NCI-H1436 treated with DMSO at 0.1 percent for 48 hours (cell line): ENCODE measurements at places on chromosomes 5 and 9.

DNA sequence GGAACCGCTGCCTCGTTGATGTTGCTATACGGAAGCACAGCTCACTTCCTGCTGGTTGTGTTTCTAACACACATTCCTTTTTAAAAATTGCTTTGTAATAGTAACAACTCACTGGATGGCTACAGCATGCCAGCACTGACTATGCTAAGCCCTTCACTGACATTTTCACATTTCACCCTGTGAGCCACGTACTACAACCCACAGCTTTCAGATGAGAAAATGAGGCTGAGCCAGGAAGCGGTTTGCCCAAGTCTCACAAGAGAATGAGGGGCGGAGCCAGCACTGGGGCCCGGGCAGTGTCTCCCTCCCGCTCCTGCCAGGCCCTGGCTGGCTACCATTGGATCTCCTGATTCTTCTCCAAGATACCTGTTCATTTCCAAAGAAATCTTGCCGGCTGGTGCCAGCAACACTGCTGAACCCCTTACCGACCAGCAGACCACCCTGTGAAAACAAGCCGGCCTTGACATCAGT, 38.3 kb downstream of the FAM78A start:
- peak; percentile 29 for DNase-seq

- DNase-seq: no peak
Observed at GRCh38 chr9:4062966-4063365, 236.9 kb downstream of the GLIS3 start.

DNA sequence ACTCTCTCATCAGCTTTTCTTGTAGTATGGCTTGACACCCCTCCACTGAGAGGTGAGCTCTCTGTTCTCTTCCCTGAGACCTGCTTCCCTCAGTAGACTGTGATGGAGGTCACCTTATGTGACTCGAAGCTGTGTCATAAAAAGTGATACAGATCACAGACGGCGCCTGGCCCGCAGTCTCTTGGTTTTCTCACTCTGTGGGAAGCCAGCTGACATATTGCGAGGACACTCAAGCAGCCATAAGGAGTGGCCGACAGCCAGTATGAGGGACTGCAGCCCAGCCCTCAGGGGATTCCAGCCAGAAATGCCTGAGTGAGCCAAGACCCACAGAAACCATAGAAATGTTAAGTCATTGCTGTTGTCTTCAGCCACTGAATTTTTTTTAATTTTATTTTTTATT, 38.0 kb downstream of the GADD45G start:
- no peak for DNase-seq

DNA sequence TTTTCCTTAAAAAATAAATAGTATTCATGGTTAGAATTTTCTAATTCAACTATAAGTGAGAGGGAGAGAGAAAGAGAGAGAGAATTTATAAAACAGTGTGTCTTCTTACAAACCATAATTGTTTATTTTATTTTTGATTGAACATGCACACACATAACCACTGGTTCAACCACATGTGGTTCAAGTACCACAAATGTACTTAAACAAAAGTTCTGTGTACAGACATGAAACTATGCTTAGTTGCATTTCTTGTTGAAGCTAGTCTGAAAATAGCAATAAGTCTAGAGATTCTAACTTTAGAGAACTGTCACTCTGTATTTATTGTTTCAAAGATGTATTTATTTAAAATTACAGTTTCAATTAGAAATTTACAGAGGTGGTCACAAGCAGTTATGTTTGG, 130.6 kb upstream of the PDE4D start:
- DNase-seq: no peak

- DNase-seq: no peak
Observed at GRCh38 chr5:141707510-141707909, 25.5 kb upstream of the ARAP3 start.

- DNase-seq: no peak
Observed at GRCh38 chr5:36651761-36652685, 45.6 kb downstream of the SLC1A3 start.

GRCh38 chr9:2126331-2126803, 111.2 kb downstream of the SMARCA2 start:
- DNase-seq: no peak

DNA sequence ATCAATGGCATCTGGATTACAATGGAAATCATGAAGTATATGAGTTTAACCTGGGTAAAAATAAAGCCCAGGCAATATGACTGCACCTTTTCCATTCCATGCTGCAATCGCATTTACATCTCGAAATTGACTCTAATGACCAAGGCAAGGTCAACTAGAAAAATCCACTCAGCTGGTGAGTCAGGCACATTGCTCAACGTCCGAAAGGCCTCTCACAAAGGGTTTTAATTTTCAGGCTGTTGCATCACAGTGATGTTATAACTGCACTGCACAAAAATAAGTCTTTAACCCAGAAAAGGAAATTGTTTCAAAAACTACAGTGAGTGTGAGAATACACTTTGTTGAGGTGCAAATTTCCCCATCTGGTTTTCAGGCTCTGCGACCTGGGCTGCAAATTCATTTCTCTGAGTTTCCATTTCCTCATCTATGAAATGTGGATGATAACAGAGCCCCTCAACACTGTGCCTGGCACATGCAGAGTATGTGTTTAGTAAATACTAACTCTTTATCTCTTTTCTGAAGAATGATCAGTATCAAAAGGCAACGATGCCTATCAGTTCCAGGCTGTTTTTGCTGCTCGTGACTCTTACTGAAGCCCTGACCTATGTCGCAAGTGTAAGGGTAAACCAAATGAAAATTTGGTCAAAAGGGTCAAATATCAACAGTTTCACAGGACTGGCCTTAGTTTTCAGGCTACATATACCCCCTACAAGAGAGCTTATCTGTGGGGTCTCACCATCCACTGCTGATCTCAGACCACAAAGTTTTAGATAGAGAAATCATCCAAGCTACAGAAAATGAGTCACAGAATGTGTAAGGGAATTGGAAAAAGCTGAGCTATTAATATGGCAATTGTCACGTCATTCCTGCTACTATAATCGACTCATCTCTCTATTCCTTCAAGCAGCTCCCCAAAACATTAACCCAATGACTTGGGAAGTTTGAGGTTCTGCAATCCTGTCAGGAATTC, 4.1 kb downstream of the NFIL3 start:
- DNase-seq: no peak

DNA sequence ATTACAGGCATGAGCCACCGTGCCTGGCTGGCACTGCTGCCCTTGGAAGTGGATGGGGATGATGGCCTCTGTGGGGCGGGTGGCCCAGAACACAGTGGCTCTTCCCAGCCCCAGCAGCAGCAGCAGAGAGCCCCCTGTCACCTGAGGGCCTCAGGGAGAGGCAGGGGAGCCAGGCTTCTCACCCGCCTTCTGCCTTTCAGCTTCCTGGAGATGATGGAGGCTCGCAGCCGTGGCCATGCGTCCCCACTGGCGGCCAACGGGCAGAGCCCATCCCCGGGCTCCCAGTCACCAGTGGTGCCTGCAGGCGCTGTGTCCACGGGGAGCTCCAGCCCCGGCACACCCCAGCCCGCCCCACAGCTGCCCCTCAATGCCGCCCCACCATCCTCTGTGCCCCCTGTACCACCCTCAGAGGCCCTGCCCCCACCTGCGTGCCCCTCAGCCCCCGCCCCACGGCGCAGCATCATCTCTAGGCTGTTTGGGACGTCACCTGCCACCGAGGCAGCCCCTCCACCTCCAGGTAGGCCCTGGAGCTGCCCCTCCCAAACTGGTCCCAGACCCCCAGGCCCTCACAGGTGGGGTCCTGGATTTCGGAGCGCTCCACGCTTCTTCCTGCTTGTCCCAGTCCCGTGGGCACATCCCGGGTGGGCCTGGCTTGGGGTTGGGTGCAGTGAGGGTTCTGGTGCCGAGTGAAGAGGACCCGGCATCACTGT, 5.0 kb upstream of the AJM1 start:
- no peak for DNase-seq

- DNase-seq: no peak
Observed at GRCh38 chr9:35690614-35691333, 1.0 kb upstream of the TPM2 start.

GRCh38 chr9:13186774-13187173, 92.7 kb downstream of the MPDZ start:
- DNase-seq: no peak

DNA sequence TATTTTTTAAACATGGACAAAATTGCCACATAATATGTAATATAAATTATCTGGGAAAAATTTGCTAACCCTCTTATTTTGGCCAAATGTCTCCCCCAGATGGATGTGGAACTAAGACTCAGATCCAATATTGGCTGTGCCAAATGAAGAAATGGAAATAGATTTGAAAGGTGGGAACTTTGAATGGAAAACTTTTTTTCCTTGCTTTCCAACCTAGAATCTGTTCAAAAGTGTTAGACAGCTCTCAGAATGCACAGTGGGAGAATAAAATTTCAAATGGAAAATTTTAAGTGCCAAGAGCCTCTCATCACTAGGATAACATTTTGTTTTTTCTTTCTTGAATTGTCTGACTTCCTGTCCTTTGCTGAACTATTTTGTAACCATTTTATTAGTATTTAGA, 142.6 kb upstream of the GAS1 start:
- DNase-seq: no peak

DNA sequence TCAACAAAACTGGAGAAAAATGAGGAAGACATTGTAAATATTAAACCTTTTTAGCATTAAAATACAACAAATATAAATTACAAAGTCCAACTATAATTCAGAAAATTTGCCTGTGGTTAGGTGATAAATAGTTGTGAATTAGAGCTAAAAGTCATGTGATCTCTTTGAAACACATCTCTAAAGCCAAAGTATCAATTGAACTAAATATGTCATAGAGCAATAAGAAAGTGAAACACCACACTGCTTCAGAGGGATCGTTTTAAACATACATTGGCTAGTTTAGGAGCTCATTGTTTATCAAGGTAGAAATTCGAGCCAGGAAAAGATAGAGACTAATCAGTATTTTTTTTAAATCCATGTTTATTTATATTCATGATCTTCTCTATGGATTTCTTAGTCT, 606.3 kb upstream of the ITGA1 start:
- no peak for DNase-seq

DNA sequence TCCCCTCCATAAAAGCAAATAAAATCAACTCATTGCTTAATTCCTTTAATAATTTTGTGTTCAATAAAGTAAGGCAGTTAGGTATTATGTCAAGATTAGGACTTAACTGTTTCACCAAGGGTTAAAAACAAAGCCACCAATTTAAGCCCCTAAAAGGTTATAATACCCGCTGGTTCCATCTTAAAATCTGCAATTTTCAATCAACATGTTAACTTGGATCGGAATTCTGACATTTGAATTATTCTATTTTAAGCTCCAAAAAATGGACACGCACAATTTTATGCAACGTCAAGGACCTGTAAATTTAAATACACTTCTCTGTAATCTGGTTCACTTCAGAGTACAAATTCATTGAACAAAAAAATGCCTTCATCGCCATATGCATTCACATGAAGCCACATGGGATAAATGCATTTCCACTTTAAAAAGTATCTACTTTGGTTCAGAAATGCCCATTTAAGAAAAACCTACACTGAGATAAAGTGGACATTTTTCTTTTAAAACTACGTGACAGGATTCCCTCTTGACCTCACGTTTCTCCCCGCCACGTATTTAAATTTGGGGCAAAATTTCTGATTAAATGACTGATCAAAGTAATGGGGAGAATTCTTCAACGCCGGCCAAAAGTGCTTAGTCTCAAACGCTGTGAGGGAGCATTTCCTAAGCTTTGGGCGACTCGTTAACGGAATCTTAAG, 721 bp downstream of the GIN1 start:
- DNase-seq: no peak

DNA sequence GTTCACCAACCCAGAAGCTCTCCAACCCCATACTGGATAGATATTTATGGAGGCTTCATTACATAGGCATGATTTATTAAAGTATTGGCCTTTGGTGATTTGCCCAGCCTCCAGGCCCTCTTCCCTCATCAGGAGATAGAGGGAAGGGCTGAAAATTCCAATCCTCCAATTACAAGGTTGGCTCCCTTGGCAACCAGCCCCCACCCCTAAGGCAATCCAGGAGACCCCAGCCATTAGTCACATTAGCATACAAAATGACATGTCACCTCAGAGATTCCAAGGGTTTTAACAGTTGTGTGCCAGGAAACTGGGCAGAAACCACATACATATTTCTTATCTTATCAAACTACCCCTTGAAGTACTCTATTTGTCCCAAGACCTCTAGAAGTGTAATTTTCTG, 210.0 kb downstream of the HINT1 start:
- no peak for DNase-seq

- DNase-seq: peak; percentile 32
Observed at GRCh38 chr9:27247756-27248155, 49.2 kb downstream of the EQTN start.

GRCh38 chr5:157509587-157509986, 49.6 kb downstream of the NIPAL4 start:
- DNase-seq: no peak

DNA sequence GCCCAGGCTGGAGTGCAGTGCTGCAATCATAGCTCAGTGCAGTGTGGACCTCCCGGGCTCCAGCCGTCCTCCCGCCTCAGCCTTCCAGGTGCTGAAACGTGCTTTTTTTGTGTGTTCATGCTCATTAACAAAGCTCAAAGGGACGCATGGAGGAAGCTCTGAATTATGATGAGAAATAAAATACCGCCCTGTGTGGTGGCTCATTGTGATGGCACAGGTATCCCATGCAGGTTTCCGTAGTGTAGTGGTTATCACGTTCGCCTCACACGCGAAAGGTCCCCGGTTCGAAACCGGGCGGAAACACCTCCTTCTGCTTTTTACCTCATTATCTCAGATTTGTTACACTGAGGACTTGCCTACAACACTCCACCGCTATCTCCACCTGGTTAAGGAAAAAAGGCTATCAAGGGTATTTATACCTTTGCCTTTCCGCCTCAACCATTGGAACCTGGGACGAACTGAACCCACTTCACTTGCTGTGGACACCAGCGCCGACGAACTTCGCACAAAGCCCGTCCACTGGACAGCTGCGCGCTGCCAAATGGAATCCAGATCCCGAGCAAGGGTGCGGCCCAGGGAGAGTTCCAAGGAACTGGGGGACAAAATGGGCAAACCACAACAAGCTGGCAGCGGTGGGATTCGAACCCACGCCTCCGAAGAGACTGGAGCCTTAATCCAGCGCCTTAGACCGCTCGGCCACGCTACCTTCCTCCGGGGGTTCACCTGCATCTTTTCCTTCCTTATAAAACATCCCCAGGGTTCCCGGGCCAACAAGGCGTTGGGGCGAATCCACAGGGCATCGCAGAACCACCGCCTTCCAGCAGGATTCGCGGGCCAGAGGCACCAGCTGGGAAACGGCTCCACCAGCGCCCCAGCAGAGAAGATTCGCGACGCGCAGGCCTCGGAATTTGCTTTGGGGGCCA, 26.3 kb downstream of the OR2V2 start:
- no peak for DNase-seq

DNA sequence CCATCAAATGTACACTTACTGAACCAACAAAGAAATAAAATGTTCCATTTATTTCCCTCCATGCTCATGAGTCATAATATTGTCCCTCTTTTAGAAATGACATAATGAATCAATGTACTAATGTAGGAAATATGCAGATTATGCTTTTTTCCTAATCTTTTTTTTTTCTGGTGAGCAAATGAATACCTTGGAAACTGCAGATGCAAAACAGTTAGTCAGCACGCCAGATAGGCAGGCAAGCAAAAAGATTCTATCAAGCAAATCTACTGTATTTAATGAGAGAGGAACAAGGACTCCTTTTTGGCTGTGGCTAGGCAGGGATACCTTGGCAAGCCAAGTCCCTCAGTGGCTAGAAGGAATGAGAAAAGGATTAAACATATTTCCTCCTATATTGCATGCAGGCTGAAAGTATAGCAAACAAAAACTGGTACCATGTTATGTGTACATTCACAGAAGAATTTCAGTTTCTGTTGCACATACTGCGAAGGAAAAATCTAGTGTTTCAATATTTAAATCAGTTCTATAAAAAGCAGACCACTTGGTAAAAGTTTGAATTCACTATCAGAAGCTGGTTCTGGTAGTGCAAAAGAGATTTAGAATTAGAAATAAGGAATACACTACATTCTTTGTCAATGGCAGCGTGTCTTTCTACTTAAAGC, 605.4 kb downstream of the TLE1 start:
- DNase-seq: no peak
